ENCODE measurements at places on chromosomes 12 and 14.

DNA sequence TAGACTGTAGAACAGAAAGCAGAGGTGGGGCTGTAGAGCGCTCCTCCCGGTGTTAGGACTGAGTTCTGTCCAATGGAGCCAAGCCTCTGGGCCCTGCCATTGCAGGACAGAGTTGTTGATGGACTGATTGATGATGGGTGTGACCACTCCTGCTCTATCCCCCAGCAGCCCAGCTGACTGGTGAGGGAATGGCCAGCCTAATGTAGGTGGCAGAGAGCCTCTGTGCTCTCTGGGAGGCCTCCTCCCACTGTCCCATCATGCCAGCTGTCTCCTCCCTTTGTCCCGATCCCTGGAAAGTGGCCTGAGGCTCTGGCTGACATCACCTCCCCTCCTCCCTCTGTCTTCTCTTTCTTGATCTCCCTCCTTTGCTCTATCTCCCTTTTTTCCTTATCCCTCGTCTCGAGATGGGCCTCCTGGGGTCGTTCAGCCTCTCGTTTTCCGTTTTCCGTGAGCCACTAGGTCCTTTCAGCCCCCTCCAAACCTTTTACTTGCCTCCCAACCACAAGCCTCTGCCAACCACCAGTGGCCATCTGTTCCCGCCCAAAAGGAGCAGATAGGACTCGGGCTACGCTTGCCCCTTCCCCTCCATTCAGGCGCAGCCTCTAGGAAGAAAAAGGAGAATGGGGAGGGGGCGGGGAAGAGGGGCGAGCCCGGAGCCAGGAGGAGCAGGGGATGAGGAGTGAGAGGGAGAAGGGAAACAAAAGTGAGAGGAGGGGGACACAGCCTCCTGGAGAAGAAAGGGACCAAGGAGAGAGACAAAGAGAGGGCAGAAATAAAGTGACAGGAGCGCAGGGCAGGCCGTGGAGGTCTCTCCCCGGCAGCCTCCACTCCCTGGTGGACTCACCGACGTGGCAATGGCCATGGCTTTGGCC, 572 bp downstream of the EFS start:
- no peak for DNase-seq

GRCh38 chr12:6326316-6327228, 15.3 kb downstream of the TNFRSF1A start:
- DNase-seq = peak; percentile 23

- no peak for DNase-seq
Measured at GRCh38 chr12:116352315-116352835, 74.9 kb upstream of the MED13L start.

DNA sequence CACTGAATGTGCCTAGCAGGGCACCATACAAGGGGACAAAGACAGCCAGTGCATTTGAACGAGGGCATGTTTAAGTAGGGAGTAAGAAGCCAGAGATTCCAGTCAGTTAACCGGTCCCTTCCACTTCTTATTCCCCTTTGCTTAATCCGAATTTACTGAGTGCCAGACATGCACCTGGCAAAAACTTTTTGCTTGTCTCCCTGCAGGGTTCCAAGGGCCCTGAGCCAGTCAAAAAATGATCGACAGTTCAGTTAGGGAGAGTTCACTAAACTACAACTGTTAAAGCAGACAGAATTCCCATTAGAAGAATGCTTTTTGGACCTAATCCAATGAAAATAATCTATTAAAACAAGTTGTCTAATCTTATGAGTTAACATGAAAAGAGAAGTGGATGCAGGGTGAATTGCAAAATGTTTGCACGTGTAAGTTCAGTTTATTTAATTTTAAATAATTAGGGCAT, 193.8 kb downstream of the TMTC2 start:
- no peak for DNase-seq

DNA sequence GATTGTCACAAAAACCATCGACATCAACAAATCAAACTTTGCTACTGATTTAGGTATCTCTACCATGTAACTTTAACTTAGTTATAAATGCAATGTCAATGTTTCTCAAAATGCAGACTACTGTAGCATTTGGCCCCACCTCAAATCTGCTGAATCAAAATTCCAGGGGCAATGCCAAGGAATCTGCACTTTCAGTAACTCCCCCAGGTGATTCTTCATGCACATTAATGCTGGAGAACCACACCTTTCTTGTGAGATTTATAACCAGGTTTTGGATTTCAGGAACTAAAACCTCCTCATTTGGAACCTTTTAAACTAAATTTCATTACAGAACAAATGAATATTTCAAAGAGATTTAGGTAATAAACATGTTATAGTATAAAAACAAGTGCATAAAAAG, 4.9 kb downstream of the ATP2B1 start:
- peak; percentile 39 for DNase-seq

DNA sequence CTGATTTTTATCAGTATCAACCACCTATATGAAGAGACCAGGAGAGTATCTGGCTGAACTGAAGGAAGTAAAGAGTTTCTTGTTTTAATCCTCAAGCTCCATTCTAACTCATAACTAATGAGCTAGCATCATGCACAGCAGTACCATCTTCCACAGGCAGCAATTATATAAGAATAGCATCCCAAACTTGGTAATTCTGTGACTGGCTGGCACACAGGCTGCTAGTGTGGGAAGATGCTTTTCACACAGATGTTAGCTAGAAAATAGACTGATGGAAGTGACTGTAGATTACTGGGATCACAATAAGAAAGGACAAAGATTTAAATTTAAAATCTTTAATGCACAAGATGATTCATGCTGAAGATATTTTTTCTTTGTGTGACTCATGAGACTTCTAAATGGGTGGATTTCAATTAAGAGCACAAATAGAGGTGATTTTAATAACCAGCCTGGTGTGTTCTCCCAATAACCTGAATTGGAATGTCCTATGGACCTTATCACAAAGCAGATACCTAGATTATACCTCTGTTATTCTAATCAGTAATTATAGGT, 417.7 kb upstream of the ATXN7L3B start:
- no peak for DNase-seq

GRCh38 chr12:52202361-52203078, 10.7 kb upstream of the KRT80 start:
- peak; percentile 77 for DNase-seq

- no peak for DNase-seq
Measured at GRCh38 chr12:113660936-113661335, 189.3 kb upstream of the LHX5 start.

DNA sequence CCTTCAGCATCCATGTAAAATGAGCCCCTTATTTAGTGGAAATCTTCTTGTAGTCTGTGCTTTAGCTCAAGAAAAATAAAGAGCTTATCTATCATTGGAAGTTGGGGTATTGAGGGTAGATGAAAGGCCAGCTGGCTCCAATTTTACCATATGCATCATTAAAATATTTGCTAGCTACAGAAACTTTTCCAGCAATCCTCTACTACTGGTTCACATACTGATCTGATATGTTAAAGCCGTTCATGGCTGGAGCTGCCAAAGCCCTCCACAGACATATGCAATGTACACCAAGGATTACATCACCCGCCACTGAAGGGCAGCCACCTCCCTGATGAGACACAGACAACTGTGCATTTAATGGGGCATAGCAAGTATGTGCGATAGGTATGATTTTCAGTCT, 1205.3 kb downstream of the GALC start:
- peak; percentile 39 for DNase-seq

DNA sequence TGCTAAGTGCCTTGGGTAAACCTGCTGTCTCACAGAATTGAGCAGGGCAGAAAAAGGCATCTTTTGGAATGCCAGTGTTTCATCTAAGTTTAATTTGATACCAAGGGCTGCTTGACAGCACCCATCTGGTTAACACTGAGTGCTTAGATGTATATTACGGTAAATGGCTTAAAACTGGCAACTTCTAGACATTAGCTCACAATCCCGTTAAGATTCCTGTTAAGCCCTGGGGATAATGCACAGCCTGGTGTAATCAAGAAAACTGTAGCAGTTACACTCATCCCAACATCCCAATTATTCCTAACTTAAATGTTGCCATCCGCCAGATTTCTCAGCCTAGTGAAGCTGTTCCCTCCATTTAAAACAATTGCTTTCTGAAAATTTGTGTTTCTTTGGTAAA, 29.9 kb downstream of the PPFIBP1 start:
- no peak for DNase-seq

- peak; percentile 47 for DNase-seq
Measured at GRCh38 chr12:110937104-110937641, 16.8 kb upstream of the MYL2 start.

DNA sequence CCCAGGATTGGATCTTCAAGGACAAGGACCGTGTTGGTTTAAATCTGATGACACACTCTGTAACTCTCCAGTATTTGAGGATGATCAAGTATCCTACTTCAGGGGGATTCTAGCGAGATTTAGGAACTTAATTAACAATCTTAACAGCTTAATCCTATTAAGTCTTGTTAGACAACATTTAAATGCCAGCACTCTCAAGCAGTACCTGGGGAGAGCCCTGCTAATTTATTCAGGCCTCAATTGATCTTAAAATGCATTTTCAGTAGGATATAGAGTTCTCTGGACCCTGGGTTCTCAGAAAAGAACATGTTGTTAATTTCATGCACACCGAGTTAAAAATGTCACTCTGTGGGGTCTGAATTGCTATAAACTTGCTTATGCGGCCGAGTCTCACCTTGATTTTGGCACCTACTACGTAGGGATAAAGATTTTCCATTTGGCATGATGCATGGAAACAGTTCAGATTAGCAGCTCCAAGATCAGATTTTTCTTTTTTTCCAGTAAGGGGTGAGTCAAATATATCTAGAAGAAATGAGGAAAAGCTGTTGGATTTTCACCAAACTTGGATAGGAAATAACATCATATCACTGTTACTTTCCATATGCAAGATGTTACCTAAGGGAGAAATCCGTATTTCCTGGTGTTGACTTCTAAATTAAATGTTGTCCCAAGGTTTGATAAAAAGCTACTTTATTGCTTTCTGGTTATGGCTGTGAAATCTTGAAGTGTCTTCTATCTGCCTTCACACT, 76.1 kb downstream of the SLC24A4 start:
- DNase-seq = no peak

DNA sequence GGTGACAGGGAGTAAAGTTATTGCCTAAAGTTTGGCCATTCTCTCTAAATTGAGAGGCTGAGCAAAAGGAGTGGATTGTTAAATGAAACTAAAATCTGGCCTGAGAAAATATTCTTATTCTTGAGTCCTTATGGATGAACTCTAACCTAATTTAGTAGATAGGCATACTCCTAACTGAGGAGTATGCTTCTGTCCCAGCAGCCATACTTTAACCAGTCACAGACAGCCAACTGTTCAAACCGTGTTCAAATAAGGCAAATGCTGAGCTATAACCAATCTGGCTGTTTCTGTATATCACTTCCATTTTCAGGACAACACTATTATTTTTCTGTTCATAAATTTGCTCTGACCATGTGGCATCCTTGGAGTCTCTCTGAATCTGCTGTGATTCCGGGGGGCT, 75.9 kb upstream of the RERGL start:
- DNase-seq = no peak

- no peak for DNase-seq
Measured at GRCh38 chr14:88853129-88853528, 28.7 kb downstream of the TTC8 start.

DNA sequence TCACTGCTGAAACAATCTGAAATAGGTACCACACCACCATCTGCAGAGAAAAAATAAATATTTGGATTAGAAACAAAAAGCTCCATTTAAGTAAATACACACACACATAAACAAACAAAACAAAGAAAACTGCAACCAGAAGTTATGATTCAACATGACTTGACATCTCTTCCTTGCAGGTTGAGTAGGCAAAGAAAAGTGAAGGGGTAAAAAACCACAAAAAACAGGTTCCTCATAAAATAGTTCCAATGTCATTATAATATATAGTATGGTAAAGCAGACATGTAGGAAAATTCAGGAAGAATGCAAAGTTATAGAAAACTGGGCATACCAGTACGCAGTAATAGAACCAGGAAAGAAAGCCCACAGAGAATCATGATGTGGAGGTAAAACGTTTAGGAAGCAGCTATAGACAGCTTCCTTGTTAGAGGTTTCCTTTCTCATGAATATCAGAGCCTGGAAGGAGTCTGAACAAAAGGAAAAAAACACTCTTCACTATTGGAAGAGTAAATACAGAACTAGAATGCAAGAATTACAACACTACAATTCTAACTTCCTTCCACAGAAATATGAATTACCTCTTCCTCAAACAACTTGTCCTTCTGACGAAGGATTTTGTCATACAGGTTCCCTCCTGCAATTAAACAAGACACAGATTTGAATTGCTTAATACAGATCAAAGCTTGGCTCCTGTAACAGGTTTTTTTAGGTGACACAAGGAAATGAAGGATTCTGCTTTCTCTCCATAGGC, 6.1 kb downstream of the NEK9 start:
- no peak for DNase-seq

DNA sequence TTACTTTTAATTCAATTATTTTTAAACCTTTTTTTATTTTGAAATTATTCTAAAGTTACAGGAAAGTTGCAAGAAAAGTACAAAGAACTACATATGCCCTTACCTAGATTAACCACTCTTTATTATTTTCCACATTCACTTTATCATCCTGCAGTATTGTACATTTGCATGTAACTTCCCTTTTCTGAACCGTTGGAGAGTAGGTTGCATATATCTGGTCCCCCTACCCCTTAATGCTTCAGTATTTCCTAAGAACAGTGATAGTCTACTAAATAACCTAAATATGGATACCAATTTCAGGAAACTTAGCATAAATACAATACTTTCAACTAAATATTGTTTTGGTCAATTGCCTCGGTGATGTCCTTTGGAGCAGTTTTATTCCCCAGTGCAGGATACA, 15.0 kb downstream of the G2E3 start:
- DNase-seq = no peak

DNA sequence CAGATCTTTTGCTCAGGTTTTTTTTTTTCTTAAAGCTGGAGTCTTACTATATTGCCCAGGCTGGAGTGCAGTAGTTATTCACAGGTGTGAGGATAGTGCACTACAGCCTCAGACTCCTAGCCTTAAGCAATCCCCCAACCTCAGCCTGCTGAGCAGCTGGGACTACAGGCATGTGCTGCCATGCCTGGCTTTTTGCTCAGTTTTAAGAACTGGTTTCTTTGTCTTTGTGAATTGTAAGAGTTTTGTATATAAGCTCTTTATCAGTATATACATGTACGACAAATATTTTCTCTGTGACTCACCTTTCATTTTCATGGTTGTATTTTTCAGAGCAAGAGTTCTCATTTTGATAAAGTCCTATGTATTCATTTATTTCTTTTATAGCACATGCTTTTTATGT, 33.3 kb upstream of the C2CD5 start:
- no peak for DNase-seq

- peak; percentile 60 for DNase-seq
Measured at GRCh38 chr14:76576047-76576741, 185.1 kb upstream of the VASH1 start.

DNA sequence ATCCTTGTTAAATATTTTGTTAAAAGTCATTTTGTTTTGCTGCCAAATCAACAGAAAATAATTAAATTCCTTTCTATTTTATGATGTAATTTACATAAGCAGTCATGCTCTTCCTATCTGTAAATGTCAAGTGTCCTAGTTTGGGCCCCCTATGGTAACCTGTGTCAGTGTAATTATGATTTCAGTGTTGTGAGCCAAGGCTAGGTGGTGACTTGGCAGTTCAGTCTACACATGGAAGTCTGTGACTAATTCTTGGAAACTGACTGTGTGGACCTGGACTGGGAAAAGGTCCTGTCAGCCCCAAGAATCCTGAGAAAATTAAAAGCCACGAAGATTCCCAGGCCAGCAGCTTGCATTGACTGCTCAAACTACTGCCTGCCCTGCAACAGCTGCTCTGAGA, 371.0 kb downstream of the FUT8 start:
- peak; percentile 21 for DNase-seq

All from kidney tubule cell (primary cell).